ENCODE measurements at places on chromosomes 5 and 9.

- DNase-seq = no peak
Observed at GRCh38 chr5:150647275-150648251, 7.1 kb downstream of the SYNPO start.

- DNase-seq = no peak
Observed at GRCh38 chr5:78568212-78568611, 80.4 kb downstream of the LHFPL2 start.

DNA sequence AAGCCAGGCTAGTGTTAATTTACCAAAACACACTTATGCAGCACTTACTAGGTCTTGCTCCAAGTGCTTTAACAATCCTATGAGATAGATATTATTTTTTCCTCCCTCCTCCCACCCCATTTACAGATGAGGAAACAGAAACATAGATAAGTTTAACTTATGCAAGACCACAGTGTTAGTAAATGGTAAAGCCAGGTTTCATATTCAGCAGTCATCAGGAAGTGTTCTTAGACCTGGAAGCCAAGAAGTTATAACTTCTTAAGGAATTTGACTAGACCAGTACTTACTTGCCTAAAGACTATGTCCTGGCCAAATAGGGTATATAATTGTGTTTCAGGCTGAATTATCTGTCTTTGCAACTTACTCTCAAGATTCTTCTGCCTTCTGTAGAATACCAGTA is 15.9 kb downstream of the ABHD17B start:
- no peak for DNase-seq

GRCh38 chr5:135578685-135579341 is at the start of gene CXCL14:
CXCL14 (minus strand) TSS chr5:135578991; CDS start chr5:135578778, 213 bp downstream.
- DNase-seq = no peak

GRCh38 chr9:77912895-77913693 is 118.5 kb downstream of the GNAQ start:
- DNase-seq = no peak

GRCh38 chr5:170182491-170182890 is 50.3 kb upstream of the C5orf58 start:
- no peak for DNase-seq

DNA sequence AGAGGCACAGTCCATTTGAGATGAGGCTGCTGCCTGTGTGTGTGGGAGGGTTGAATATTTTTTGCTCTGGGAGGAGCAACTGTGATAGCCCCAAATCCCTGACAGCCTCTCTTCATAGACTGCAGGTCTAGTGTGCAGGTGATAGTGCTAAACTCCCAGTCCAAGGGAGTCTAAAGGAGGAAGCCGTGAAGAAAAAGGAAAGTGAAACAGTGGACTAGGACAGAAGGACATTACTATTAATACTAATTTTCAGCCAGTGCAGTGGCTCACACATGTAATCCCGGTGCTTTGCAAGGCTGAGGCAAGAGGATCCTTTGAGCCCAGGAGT is 295.0 kb downstream of the PDE4D start:
- DNase-seq = no peak

DNA sequence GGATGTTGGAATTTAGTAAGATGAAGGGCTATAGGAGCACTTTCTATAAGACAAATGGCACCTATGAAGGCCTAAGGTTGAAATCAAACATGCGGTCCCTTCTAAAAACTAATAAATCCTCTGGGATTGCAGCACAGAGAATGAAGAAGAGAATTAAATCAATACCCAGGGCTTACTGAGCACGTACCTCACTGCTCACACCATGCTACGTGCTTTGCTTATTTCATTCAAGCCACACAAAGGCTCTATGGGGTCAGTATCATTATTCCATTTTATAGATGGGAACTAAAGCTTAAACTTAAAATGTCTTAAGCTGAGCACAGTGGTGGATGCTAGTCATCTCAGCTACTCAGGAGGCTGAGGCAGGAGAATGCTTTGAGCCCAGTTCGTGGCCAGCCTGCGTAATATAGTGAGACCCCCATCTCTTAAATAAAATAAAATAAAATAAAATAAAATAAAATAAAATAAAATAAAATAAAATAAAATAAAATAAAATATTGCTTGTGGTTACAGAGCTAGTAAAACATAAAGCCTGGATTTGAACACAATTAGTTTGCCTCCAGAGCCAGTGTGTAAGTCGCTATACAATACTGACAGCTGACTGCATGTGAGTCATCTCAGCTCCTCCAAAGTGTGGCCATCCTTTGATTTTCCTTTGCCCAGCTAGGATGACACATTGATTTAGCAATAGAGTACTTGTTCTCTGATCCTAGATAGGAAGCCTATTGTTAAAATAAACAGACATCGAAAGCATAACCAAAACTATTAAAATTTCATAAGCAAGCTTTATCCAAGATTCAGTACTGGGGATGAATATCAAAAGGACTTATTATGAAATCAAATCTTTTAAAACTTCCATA is 20.9 kb upstream of the DPYSL3 start:
- DNase-seq = no peak

DNA sequence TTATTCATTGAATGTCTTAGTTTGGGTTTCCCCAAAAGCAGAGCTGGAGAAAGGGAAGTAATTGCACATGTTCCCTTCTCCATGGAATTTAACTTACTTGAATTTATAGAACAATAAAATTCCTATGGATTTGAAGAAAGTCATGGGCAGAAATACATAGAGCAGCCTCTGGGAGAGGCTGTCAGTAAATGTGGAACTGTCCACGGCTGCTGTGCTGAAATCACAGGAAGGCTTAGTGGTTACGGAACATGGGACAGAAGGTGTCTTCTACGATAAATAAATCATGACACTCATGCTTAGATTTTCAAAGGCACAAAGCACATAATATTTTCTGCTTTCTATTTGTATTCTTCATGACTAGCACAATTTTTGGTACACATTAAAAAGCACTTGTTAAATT is 440.6 kb upstream of the IZUMO3 start:
- no peak for DNase-seq

- no peak for DNase-seq
Observed at GRCh38 chr9:17081814-17082213, 53.0 kb upstream of the CNTLN start.

DNA sequence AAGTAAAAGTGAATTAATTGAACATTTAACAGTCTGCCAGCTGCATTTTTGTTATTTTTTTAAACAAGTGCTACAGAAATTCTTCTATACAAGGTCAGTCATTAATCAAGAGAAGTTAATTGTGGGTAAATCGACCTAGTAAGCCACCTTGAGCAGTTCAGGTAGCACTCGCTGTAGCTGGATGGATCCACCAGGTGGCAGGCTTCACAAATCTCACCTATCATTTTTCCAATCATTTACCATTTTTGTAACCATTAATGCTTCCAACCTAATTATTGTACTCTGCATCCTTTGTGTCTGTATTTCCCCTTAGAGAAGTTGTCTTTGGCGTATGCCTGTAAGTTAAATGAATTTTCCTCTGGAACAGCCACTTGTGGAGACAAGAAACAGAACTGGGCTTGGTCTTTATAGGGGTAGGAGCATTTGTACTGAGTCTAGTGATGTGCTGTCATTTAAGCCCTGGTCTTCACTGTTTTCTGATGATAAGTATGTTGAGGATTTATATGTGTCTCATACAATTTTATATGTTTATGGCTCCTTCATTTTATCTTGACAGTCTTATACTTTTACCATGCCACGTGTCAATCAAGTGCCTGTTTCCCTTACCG is 39.5 kb downstream of the CD180 start:
- DNase-seq = peak; percentile 74

DNA sequence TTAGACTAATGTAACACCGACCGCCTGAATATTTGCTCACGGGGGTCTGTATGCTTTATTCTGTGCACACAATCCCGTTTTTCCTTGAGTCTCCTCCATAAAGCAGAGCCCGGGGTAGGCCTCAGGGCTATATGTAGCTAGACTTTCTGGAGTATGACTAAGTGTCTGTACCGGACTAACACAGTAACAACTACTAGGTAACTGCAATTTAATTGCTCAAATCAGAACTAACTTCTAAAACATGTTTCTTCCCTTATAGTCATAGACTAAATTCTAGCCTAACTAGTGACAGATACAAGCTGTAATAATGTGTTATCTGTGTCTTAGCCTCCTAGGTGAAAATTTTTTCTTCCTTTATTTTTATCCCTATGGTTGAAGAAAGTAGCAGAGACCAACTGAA is 2.1 kb downstream of the REEP5 start:
- no peak for DNase-seq

- DNase-seq = no peak
Observed at GRCh38 chr5:68033029-68033428, 182.5 kb upstream of the PIK3R1 start.

GRCh38 chr5:82593481-82593880 is 315.3 kb upstream of the RPS23 start:
- no peak for DNase-seq

DNA sequence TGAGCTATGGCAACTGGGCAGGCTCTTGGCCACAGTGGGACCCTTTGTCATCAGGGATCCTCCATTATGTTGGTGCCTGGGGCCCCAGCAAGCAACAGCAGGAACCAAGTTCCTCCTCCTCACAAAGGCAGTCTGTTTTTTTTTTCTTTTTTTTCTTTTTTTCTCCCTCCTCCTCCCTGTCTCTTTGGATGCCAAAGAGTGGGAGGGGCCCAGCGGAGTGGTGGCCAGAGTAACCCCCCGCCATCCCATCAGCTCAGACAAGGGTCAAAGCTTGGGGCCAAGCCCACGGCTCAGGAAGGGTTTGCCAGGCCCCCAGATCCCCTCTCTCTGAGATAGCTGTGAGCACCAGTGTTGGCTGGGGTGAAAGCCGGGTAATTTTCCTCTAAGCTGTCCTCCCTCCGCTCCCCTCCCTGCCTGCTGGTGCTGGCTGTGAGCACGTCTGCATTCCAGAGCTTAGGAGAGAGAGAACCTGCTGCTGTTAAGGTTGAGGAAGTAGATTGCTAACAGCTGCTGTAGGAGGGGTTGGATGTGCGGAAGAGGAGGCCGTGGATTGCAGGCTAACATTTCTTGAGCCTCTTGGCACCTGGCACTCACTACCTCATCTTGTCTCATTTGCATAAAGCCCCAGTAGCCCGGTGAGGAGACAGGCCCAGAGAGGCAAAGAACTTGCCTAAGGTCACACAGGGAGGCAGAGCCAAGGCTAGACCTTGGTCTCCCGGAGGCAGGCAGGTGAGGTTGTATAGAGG is 21.2 kb downstream of the GSN start:
- DNase-seq = no peak

GRCh38 chr5:28215091-28215490 is 1176.7 kb upstream of the CDH9 start:
- no peak for DNase-seq

DNA sequence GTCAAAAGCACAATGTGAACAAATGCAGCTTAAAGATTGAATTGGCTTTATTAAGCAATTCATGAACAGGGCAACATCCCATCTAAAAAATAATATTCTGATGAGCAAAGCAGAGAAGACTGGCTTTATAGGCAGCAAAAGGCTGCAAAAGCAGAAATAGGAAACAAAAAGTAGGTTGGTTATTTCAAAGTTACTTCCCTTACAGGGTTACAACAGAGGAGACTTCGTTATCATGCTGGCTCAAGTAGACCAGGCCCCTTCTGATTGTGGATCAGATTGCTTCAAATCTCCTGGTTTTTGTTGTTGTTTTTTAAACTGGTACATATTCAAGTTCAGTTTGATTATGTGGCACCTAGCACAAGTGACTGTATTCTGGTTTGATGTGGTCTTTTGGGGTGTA is 73.1 kb downstream of the MAN2A1 start:
- DNase-seq = no peak

DNA sequence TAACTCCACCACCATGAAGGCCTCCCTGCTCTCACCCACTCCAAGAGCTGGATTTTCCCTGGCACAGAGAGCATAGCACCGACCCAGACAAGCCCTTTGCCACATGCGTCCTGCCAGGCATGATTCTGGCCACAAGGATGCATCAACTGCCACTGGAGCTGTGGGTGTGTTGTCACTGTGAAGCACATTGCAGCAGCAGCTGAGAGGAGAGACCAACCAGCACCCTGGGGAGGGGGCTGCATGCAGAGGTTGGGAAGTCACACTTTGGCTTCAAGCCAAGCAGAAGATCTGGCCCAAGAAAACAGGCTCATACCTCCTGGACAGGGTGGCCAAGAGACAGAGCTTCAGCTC is 22.6 kb upstream of the PTGES start:
- DNase-seq = no peak

DNA sequence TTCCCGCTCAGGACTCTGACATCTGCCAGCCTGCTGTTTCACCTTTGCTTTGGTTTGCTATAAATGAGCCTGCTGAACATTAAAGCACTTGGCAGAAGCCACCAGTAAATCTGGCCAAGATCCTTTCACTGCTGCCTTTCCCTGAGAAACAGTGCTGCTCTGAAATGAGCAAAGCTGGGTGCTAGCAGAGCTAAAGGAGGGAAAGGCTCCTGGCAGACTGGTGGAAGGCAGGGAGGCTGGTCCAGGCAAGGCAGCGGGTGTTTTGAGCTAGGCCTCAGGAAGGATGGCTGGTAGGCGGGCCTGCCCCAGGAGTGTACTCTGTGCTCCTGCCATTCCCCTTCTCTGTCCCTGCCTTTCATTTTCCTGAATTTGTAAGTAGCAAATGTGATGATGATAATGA is 52.5 kb upstream of the PTGS1 start:
- no peak for DNase-seq

DNA sequence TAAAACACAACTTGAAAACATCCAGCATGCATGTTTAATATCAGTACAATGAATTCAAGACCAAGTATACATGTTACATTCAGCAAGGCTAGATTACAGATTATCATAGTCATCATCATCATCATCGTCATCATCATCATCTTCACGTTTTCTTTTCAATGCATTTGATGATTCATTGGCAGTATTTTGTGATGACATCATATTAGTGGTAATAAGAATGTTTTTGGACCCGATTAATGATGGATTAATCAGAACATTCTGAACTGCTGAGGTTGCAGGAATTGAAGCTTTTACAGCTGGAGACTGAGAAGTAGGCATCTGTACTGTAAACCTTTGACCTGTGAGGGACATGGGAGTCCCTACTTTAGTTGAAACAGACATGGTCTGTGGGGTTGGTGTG is 4.5 kb downstream of the AK6 start:
- no peak for DNase-seq

DNA sequence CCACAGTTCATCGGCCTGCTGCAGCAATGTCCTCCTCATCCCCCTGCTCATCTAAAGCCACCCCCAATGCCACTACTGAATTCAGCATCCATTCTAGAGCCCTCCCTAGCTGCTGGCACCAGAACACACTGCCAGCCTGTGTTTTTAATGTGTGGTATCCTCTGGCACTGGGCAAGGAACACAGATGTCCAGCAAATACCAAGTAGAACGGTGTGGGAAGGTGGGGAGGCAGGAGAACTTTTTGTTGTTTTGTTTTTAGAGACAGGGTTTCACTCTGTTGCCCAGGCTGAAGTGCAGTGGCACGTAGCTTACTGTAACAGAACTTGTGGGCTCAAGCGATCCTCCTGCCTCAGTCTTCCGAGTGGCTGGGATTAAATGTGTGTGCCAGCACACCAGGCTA is 4.7 kb downstream of the HDHD3 start:
- DNase-seq = no peak
